ENCODE measurements at places on chromosomes 7 and 10.

DNA sequence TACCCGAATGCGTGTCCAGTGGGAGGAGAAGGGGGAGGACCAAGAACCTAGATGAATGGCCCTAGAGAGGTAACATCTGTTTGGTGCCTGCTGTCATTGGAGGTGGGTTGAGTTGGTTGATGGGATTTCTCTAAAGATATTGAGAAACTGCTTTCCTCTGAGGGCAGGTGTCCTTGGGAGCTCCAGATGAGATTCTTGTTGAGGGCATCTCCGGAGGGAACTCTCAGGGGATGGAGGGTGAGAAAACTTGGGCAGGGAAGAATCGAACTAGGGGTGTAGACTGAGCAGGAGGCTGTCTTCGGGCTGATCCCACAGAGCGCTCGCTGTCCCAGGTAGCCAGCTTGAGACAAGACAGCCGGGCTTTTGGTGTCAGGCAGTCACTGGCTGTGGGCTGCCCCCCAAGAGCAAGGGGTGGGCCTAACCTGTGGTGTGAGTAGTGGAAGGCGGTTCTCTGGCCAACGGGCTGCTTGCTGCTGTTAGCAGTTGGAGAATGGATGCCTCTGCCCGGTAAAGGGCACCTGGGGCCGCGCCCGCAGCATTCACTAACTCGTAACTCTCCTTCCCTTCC lies 3.7 kb downstream of the IRF5 start:
- DNase-seq: no peak

DNA sequence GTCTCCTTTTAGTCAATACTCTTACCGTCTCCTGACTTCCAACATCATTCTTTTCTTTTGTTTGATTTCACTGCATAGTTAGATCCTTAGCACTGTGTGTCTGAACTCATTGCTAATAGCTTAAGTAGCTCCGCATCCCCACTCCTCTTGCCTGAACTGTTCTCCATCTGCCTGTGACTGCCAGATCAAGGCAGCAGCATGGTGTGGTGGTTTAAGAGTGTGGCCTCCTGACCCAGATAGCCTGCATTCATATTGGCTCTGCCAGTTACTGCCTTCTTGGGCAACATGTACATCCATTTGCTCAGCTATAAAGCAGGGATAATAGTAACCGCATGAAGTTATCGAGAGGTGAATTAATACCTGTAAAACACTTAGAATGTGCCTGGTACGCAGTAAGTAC lies 50.8 kb downstream of the SUFU start:
- DNase-seq: no peak

DNA sequence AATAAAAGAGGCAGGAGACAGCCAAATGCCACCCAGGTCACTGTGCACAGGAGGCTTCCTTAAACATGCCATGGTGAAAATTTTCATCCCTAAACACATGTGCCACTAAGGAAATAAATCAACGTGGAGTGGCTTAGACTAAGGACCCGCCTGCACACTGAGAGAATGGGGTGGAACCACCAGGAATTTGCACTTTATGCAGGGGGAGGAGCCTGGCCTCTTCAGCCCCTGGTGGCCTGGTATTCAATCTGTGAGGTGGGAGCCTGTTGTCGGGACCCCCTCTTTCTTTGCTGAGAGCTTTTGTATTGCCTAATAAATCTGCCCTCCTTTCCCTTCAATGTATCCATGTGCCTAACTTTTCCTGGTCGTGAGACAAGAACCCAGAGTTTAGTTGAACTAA lies 204.6 kb upstream of the NRP1 start:
- DNase-seq: no peak

- DNase-seq: no peak
Measured at GRCh38 chr7:13988731-13989125, 738 bp downstream of the ETV1 start.

DNA sequence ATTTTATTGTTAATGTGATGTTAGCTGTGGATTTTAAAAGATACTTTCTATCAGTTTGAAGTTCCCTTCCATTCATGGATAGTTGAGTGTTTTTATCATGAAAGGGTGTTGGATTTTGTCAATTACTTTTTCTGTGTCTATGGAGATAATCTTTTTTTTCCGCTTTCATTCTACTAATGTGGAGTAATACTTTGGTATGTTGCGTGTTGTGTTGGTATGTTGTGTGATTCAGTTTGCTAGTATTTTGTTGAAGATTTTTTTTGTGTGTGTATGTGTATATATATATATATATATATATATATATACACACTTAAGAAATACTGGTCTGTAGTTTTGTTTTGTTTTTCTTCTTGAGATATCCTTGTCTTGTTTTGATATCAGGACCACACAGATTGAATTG lies 100.3 kb downstream of the CCSER2 start:
- DNase-seq: no peak

- DNase-seq: no peak
Measured at GRCh38 chr7:115851291-115851690, 179.3 kb downstream of the TFEC start.

- DNase-seq: no peak
Measured at GRCh38 chr7:29606830-29607229, 43.2 kb downstream of the PRR15 start.

DNA sequence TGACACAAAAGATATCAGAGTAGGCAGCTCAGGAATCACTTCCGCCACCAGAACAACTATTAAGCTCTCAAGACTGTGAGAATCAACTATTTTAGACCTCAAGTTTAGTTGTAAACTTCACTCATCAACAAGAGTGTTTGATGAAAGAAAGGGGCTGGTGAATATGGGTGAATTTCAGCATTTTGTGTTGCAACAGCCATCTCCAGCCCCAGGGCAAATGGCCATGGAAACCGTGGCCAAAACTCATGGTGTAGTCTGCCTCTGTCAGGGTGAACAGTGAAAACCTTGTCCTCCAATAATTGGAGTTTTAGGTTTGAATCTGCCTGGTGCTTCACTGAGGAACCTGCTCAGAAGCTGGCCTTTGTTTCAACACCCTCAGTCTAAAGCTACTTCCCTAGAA lies 60.0 kb downstream of the POLR1F start:
- no peak for DNase-seq

GRCh38 chr7:94289071-94289470 lies 105.6 kb upstream of the COL1A2 start:
- no peak for DNase-seq

DNA sequence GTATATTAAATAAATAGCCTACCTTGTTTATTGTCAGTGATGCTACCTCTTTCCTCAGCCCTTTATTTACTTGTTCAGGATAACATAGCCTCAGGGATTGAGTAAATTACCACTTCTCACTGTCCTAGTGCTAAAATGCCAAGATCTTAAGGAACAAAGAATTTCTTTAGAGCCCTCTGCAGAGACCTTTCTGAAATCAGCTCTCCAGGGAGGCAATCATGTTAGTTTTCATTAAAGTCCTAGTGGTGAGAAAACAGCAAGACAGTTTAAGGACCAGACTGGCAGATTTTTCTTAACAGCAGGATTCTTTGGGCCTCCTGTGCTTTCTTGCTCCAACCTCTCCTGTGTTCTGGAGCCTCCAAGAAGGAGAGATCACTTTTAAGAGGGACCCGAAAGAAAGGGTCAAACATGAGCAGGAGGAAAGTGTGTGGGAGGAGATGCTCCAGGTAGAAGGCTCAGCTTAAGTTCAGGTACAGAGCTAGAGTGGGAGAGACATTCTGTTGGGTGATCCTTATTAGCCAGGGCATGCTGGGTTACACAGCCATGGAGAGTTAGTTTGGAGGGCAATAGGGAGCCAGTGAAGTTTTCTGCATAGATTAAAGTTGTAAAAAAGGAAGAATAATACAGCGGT lies 1.2 kb upstream of the PLCE1 start:
- no peak for DNase-seq

GRCh38 chr10:104663563-104663962 lies 22.5 kb downstream of the SORCS3 start:
- no peak for DNase-seq

DNA sequence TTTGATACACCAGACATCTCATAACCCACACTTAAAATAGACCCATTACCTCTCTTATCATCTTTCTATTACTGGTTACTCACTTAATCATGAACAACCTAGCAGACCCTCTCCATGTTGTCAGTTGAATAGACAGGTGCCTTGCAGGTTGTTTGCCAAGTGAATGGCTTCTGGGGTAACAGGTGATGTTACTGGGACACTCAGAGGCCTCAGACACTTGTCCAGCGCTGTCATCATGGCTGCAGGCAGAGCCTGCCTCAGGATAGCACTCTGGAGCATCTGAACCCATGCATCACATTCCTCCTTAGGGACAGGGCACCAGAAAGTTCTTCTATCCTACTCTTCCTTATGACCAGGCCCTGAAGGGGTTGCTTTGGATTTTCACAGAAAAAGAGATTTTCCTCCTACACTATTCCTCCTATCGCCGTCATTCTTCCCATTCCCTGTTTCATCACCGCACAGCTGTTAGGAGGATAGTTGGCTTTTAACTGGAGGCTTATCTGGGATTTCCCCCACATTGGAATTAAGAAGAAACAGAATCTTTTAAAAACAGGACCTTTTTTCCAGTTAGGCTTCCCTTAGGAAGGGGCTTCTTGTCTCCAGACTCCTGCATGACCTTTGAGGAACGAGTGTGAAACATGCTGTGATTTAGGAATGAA lies 182.1 kb downstream of the VTI1A start:
- DNase-seq: no peak

- no peak for DNase-seq
Measured at GRCh38 chr10:90587081-90587491, 270.8 kb downstream of the HTR7 start.

DNA sequence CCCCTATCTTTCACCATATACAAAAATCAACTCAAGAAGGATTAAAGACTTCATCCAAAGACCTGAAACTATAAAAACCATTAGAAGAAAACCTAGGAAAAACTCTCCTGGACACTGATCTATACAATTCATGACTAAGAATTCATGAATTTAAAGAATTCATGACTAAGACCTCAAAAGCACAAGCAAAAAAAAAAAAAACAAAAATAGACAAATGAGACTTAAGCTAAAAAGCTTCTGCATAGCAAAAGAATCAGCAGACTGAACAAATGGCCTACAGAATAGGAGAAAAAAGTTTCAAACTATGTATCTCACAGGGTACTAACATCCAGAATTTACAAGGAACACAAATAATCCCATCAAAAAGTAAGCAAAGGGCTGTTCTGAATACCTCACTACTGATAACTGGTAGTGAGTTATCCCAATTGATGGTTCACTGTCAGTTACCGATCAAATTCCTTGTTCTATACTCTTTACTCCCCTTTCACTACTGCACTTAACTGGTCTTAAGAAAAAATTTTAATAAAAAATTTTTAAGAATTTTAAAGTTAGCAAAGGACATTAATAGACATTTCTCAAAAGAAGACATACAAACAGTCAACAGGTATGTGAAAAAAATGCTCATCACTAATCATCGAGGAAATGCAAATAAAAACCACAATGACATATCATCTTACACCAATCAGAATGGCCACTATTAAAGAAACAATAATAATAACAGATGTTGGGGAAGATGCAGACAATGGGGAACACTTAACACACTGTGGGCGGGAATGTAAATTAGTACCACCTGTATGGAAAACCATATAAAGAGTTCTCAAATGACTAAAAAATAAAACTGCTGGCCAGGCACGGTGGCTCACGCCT lies 33.2 kb downstream of the KMT2C start:
- DNase-seq: no peak

DNA sequence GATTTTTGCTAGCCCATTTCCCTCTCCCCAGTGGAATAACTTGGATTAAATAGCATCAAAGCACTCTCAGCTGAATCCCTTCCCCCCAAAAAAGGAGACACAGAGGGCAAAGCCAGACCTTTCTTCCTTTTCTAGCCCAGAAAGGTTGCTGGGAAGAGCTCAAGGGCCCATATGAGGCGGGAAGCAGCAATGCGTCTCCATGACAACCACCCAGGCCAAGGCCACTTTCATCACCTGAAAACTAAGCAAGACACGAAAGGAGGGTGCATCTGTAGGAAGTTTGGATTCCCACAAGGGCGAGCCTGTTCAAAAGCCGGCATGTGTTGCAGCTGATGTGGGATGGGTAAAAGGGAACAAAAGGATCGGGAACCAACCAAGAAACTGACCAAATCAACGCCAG lies 229.1 kb downstream of the PLXNA4 start:
- DNase-seq: no peak

DNA sequence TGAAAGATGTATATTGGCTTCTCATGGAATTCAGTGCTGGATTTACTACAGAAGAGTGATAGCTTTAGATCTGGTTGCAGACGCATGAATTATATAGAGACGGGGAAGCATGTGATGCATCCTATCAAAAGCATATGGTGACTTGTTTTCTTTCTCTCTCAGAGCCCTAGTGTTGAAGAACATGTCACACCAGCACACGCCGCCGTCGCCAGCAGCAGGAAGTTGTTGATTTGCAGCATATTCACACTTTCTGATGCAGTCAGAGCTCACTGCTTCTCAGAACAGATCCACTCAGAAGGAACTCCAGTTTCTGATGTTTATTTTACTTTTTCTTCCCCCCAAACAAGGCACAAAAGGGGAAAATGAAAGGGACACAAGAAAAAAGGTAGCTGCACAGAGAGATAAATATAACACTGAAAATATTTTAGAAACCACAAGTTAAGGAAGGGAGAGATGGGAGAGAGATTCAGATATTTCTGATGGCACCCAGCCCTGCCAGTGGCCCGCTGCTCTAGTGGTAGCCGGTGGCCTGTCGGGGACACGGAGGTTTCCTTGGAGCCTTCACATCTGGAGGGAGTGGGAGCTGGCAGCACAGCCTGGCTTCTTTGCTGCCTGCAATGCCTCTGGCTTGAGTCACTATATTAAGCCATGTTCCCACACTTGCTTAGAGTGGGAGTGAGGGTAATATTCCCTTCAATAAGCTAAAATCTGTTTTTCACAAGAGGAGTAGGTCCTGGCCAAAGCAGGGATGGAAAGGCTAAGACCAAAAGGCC lies 123.2 kb downstream of the NRP1 start:
- DNase-seq: no peak

- DNase-seq: no peak
Measured at GRCh38 chr7:176381-176780, 16.0 kb upstream of the FAM20C start.

DNA sequence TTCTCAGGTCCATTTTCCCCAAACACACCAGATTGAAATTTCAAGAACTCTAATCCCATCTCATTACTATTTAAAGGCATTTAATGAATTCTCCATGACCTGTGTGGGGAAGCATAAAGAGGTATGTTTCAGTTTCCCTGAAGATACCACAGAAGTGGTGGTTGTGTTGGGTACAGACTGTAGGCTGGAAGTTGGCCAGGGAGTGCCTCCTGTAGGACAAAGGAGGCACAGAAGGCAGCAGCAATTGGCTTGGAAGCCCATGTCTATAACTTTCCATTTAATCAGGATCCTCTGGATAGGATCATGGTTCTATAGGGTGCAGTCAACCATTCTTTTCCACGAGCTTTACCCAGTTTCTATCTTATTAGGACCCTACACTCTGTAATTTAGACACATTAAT lies 8.6 kb upstream of the BET1 start:
- no peak for DNase-seq

- DNase-seq: no peak
Measured at GRCh38 chr10:43801626-43802025, 152.9 kb upstream of the ZNF32 start.

All from activated T-cell treated with anti-CD3 and anti-CD28 coated beads, Interleukin-2, amount 50 U/mL, for 1 hour (primary cell).